ENCODE measurements at places on chromosomes 2 and 18.

- DNase-seq, result no peak
These were observed 107.1 kb upstream of the ST3GAL5 start for GRCh38 chr2:85995648-85996529.

DNA sequence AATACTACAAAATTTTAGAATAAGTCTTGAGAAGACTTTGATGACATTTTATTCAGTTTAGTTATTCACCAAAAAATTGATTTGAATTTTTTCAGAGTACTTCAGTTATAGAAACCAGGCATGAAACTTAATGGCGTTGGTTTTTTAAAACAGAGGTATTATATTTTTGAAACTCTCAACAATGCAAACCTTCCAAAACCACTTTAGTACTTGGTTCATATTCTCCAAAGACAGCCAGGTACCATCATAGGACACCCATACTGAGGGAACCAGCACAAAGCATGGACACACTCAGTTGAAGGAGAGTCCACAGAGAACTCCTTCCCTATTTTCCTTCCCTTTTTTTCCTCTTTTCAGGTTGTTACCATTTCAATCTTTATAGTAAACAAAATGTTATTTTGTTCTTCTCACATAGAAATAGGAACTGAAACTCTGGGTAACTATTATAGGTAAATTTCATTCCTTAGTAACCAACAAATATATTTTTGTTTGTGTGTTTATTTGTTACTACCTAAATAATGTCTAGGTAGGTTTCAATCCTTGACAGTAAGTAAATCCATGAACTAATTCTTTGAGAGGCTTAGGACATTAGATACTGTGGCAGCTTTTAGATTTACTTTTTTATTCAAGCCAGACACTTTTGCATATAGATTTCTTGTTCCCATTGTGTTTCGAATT lies 95.8 kb downstream of the TMEFF2 start:
- no peak for DNase-seq

DNA sequence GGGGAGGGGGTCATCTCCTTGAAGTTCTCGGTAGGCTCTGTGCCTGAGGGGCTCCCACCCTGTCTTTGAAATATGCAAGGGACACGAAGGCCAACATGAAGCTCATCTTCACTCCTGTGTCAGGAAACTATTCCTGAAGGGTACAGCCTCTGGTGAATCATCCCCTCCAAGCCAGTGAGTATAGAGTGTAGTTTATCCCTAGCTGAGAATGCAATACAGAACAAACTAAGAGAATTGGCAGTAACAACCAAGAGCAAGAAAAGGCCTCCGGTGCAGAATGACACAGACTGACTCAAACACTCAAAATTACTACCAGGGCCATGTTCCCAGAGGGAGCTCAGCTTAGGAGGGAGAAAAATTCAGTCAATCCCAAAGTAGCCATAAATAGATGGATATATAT lies 413.3 kb downstream of the BCL11A start:
- DNase-seq, result no peak

- no peak for DNase-seq
These were observed 12.6 kb downstream of the EVA1A start for GRCh38 chr2:75548036-75548573.

DNA sequence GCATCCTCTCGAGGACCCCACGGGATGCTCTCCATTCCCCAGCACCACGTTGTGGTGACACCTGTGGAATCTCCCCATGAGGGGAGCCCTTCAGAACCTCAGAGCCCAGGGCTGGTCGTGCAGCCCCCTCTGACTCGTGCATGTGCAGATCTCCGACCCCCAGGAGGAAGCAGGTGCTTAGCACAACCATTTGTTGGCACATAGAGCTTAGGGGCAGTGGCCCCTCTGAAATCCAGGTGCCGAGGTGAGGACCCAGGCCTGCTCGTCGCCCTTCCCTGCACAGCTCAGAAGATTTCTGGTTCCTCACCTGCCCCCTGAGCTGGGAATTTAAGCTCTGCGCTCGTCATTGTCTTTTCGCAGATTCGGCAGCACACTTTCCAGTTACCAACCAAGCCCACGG lies 1.3 kb upstream of the OTOS start:
- no peak for DNase-seq

DNA sequence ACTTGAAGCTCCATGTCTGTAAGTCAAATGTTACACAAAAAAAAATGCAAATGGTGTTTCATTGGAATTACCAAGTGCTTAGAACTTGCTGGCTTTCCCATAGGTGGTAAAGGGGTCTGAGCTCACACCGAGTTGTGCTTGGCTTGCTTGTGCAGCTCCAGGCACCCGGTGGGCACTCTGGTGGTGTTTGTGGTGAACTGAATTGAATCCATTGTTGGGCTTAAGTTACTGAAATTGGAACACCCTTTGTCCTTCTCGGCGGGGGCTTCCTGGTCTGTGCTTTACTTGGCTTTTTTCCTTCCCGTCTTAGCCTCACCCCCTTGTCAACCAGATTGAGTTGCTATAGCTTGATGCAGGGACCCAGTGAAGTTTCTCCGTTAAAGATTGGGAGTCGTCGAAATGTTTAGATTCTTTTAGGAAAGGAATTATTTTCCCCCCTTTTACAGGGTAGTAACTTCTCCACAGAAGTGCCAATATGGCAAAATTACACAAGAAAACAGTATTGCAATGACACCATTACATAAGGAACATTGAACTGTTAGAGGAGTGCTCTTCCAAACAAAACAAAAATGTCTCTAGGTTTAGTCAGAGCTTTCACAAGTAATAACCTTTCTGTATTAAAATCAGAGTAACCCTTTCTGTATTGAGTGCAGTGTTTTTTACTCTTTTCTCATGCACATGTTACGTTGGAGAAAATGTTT lies 97.9 kb upstream of the IL1R2 start:
- no peak for DNase-seq

GRCh38 chr2:143171817-143172216 lies 42.6 kb downstream of the ARHGAP15 start:
- peak; percentile 9 for DNase-seq

GRCh38 chr2:167157523-167157922 lies 269.2 kb downstream of the XIRP2 start:
- DNase-seq, result no peak

- DNase-seq, result no peak
These were observed 266.9 kb upstream of the DSEL start for GRCh38 chr18:67783196-67783946.

DNA sequence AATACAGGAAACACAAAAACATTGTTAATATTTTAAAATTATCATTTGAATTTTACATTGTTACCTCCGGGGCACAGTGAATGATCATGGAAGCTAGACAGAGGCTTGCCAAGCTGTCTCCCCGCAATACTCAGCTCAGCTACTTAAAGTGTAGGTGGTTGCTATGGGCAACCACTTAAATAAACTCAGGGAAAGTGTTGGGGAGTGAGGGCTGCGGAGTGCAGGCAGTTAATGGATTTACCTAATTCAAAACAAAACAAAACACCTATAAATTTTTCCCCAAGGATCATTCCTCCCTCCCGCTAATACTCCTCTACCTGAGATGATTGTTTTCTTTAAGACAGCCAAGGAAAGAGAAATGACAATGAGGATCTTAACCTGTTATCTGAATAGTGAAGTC lies 349.5 kb downstream of the TGIF1 start:
- no peak for DNase-seq

GRCh38 chr2:180048251-180048650 lies 41.2 kb upstream of the CWC22 start:
- no peak for DNase-seq

DNA sequence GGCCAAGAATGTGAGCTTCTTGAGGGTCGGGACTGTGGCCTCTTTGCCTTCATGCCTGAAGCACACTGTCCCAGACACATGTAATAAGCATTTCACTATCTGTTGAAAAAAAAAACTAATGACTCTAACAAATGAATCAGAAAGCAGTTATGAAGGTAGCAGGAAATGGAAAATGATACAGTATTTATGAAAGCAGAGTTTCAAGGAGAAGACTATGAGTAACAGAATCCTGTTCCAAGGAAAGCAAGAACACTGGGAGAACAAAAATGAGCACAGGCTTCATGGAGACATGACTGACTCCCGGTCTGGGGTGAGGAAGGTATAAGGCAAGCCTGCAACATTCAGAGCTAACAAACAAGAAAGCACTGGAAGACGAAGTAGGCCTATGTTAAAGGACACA lies 190.8 kb downstream of the RNF152 start:
- no peak for DNase-seq

DNA sequence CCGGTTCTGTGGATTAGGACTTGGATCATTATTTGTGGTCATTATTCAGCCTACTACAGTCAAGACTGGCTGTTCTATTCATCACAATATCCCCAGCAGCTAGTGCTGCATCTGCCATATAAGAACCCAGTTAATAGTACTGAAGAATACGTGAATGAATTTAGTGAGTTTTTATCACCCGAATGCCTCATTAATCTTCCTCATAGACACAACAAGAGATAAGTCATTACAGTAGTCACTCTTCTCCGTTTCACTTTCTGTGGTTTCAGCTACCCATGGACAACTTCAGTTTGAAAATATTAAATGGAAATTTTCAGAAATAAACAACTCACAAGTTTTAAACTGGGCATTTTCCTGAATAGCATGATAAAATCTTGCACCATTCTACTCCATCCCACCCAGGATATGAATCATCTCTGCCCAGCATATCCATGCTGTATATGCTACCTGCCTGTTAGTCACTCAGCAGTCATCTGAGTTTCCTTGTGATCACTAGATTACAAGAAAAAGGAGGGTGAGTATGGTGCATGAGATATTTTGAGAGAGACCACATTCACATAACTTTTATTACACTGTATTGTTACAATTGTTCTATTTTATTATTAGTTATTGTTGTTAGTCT lies 363.7 kb upstream of the CHAC2 start:
- no peak for DNase-seq

DNA sequence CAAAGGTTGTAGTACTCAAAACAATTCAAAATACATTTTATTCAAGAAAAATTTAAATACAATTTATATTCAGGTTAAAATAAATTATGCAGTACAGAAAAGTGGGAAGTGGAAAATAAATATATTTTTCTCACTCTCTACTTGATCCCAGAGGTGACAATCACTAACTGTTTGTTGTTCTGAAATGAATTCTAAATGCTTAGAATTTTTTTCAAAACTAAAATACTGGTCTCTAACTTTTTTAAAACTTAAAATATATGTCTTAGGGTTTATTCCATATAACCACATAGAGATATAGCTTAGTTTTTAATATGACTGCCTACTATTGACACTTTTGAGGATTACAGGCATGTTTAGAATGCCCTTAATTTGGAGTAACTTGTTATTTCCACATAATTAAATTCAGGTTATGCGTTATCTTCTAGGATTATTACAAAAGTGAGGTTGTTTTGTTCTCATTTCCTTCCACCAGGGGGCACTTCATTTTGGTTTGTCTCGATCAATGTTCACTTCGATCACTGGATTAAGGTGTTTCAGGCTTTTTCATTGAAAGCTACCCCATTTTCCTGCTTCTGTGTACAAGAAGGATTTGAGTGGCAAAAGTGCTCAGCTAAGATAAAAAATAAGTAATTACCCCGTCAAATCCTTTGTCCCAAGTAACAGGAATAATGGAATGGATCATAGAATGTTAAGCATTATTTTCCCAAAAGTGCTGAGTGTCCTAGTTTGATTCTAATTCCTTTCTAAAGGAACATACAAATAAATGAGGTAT lies 27.1 kb upstream of the TFPI start:
- peak; percentile 31 for DNase-seq

GRCh38 chr2:54591551-54591950 lies 131.9 kb upstream of the EML6 start:
- DNase-seq, result no peak

DNA sequence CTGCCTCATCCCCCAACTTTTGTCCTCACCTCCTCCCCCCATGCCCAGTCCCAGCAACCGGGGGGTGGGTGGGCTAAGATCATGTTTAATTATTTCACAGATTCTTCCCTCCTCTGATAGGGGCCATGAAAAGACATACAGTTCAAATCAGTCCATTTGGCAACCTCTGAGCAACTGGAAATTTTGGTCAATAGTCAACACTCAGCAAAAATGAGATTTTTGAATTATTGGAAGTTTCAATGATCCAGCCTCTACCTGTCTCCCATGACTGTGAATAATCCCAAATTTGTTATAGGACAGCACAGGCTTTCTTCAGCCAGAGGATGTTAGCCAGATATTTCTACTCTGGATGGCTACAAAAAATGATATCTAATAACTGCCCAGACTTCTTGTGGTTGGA lies 549.9 kb downstream of the TNS1 start:
- DNase-seq, result no peak

DNA sequence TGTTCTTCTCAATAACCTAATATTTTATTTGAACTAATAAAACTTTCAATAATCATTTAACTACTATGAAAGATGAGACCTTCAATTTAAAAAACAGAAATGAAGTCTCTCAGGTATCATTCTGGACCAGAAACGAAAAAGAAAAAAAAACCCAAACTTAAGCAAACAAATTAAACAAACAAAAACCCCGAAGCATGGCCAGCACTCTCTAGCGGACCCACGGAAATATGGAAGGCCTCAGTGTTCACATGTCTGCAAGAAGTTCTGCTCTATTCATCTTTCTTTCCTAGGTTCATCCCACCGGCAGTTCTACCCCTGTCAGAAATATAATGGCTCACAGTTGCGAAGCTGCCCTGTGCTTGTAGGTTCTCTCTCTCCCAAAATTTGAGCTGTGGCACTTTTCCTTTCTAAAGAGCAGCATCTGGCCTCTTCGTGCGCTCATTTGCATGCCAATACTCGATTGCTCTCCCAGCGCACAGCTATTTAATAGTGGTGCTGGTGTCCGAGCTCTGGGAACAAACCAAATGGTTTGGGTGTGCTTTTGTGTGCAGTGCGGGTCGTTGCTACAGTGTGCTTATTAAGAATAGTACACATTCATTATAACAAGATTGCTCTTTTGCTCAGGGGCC lies 129.0 kb upstream of the ZEB2 start:
- DNase-seq, result no peak

DNA sequence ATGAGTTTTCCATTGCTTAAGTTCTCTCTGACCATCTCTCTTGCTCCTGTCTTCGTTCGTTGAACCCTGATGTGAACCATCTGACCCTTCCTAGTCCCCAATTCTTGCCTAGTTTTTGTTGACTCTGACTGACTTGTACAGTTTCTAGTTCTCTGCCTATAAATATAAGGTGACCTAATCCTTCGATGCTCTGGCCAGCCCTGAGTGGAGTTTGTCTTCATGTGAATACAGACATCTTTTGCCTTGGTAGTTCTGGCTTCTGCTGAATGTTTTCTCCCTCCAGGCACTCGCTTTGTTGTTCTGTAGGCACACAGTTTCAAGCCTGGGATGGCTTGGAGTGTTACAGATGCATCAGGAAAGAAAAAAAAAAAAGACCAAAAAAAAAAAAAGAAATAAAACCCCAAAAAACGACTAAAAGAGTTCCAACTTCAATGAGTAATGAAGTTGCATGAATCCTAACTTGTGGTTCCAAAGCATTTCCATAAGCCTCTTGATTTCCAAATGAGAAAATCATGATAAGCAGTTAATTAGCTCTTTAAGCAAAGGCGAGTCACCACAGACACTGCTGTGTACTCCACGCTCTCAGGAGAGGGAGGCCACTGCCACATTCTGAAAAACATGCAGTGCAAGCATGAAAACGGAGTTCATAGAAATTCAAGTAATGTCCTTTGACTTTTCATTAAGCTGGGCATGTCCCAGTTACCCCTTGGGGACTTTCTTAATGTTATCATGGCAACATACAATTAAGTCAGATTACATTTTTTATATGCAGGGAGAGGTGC lies 165.2 kb downstream of the TDRD15 start:
- DNase-seq, result no peak

GRCh38 chr2:131038258-131039100 lies 54.8 kb downstream of the FAM168B start:
- DNase-seq, result no peak

Data from WERI-Rb-1 (cell line).